ENCODE measurements at places on chromosomes 5 and 9.

DNA sequence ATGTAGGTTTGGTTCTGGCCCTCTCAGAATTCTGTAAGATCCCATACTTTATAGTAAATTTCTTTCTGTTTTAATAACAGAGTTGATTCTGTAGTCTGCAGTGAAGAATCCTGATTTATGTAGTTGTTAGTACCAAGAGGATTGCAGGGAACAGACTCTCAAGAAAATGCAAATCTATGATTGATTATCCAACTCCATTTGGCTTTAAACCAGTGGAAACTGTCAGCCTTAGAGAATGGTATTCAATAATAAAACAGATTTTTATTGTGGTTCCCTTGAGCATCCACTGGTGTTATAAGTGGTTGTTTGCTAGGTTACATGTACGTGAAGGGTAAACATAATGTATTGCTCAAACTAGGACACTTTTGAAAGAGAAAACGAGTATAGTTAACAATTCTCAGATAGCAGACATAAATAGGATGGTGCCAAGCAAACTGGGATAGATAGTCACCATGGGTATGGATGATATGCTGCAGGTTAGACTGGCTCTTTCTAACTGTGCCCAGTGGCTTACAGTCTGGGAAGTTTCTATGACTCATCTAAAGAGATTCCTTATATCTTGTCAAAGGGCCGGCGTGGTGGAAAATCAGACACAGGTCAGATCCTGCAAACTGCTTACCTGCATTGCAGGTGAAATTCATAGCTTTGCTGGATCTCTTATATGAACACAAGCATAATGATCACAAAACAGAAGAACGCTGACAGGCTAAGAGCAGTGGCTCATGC, 41.7 kb upstream of the RPS23 start:
- no peak for DNase-seq

GRCh38 chr5:38286002-38286401, 27.6 kb downstream of the EGFLAM start:
- no peak for DNase-seq

DNA sequence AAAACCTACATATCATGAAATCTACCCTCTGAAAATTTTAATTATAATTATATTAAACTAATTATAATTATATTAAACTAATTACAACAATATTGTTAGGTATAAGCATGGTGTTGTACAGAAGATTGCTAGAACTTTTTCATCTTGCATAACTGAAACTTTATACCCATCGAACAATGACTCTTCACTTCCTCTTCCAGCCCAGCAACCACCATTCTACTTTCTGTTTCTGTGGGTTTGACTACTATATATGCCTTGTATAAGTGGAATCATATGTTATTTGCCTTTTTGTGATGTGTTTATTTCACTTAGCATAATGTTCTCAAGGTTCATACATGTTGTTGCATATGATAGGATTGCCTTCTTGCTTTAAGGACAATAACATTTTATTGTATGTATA, 274.2 kb upstream of the CCNH start:
- no peak for DNase-seq

DNA sequence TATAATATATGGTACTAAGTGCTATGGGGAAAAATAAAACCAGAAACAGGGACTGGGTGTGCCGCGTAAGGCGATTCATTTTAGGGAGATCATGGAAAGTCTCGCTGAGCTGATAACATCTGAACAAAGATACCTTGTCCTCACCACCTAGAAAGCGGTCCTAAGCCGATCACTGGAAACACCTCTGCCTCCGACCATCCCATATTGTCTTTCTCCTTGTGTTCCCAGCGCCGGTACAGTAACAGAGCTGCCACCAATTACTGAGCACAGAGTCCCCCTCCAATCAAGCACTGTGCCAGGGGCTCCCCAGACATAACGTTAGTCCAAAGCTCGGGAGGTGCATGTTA, 704 bp downstream of the CCDC112 start:
- no peak for DNase-seq

DNA sequence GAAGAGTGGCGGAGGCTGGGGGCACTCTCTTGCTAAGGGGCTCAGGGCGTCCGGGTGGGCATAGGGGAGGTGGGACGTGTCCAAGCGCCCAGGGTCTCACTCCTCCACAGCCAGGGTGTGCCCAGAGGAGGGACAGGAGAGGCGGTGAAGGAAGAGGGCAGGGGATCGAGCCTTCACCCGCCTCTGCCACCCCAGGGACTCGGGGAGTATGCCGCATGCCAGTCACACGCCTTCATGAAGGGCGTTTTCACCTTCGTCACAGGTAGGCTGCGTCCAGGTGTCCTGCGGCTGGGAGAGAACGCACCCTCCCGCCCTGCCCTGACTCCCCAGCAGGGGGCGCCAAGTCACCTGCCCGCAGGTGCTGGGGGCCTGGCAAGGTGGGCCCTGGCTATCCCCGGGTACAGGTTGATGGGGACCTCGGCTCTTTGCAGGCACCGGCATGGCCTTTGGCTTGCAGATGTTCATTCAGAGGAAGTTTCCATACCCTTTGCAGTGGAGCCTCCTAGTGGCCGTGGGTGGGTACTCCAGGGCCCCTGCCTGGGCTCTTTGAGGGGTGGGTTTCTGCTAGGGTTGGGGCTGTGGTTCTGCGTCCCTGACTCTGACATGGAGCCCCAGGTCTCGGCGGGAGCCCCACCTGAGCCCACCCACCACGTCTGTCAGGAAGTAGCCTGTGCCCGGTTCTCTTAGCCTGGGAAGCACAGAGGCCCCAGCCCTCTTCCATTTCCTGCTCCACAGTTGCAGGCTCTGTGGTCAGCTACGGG, 552 bp downstream of the TMEM141 start:
- peak; percentile 69 for DNase-seq

DNA sequence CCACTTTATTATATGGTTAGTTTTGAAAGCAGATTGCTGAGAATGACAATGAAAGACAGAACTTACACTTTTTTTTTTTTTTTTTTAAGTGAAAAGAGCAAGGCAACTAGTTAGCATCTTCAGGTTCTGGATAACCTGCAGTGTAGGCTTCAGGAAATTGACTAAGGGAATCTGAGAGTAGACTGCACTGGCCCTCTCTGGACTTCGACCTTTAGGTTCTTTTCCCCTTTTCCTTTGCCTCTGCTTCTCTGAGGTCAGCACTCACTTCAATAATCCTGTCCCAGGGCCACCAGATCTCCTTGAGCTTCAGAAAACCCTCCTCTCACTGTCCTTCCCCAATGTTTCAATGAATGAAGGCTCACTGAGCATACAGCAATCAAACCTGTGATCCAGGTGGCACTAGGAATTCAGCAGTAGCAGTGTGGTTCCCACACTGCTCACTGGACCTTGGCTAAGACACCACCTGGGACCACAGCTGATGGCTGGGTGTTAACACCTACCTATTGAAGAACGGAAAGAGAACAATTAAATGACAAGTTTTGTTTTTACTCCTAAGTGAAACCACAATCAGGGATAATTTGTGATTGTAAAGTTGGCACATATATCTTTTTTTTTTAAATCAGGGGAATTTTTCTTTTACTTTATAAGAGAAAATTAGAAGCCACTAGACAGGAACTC, 85.8 kb upstream of the IL6ST start:
- DNase-seq, result no peak

GRCh38 chr5:89444088-89444487, 561.1 kb upstream of the MEF2C start:
- DNase-seq, result peak; percentile 50

- DNase-seq, result no peak
Observed at GRCh38 chr9:137613738-137614523, 4.9 kb upstream of the EHMT1 start.

- peak; percentile 96 for DNase-seq
Observed at GRCh38 chr5:95808686-95809413, 13.7 kb downstream of the GLRX start.

DNA sequence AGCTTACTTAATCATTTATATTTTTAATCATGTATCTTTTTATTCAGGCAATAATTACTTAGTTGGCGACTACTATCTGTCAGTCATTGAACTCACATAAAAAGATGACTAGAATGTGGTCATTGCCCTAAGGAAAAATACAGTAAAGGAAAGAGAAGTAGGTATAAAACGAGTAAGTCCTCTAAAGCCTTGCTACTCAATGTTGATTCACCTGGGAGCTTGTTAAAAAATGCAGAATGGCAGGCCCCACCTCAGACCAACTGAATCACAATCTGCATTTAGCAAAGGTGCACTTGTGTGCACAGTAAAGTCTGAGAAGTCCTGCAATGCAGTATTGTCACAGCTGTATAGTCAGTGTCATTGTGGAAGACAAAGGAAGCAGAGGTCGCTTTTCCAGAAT, 592.4 kb downstream of the CSNK1G3 start:
- no peak for DNase-seq

GRCh38 chr5:37721447-37721871, 118.4 kb downstream of the GDNF start:
- DNase-seq, result peak; percentile 89

GRCh38 chr5:102040326-102040725, 255.8 kb downstream of the SLCO4C1 start:
- DNase-seq, result no peak

GRCh38 chr5:137461391-137462264, 37.5 kb downstream of the SPOCK1 start:
- DNase-seq, result no peak

- DNase-seq, result no peak
Observed at GRCh38 chr9:95091601-95092261, 225.8 kb downstream of the FANCC start.

GRCh38 chr9:125881042-125881441, 133.9 kb downstream of the PBX3 start:
- no peak for DNase-seq

DNA sequence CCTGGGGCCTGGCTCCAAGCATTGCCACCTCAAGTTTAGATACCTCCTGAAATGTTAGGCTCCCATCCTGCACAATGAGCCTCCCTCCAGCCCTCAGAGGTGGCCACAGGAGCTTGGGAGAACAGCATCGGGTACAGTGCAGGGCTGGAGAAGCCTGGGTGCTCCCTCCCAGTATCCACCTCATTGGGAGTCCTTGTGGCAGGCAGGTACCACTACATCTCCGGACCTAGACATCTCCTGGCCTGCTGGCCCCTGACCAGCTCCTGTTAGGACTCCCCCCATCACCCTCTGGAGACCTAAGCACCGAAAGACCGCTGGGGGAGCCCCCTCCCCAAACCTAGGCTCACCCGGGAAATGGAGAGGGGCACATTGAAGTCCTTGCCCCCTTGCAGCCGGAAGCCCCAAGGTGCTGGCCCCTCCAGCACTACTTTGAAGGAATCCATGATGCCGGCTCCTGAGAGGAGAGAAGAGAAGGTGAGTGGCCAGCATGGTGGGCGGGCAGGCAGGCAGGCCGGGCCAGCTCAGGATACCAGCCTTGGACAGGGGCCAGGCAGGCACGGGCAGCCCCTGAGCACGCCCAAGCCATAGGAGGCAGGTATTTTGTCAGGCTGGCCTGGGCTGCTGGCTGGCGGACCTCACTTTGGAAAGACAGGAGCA, 1.2 kb downstream of the PDLIM7 start:
- peak; percentile 58 for DNase-seq

GRCh38 chr9:6186691-6187090, 28.9 kb upstream of the IL33 start:
- peak; percentile 9 for DNase-seq

DNA sequence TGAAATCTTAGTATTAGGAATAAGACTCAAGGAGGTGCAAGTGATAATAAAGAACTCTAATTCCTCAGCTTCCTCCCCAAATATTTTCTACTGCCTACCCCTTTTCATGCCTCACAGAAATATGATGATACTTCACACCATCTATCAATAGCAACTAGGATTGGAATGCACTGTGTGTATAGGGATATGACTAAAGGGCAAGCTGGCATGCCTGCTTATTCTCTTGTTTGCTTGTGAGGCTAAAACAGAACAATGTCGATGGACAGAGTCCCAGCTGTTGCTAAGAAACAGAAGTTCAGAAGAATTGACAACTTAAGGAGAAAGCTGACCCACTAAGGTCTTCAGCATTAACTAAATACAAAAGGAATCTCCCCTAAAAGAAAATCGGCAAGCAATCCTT, 9.7 kb upstream of the CHD1 start:
- DNase-seq, result no peak

GRCh38 chr5:157463621-157464518, 3.9 kb downstream of the NIPAL4 start:
- peak; percentile 39 for DNase-seq

- DNase-seq, result peak; percentile 9
Observed at GRCh38 chr5:87539839-87540238, 127.1 kb upstream of the CCNH start.

DNA sequence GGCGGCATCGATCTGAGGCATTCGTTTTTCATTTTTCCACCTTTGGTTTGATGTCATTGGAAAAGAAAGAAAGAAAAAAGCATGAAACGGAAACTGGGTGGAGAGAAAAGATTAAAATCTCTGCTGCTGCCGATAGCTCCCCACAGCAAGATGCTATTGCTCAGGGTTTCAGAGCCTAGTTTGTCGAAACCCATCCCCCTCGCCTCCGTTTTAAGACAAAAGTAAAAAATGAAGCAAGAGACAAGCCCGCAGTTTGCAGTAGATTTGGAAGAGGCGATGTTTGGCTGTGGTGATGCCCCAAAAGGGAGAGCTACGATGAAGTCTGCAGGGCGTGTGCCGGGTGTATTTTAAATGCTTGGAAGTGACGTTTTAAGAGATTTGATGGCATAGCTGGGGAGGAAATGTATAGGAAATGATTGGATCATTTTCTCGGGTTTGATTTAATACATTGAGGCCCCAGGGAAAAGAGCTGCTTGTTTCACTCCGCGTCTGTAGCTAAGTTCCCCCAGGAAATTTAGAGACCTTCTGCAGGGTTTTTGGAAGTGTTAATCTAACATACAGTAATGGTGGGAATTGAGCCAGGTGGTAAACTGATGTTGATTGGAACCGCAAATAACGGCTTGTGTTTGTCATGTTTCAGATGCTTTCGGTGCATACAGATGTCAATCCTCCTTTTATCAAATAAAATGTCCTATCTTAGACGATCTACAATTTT, 909 bp downstream of the NDFIP1 start:
- peak; percentile 44 for DNase-seq

GRCh38 chr5:62142351-62142750, 163.7 kb upstream of the KIF2A start:
- no peak for DNase-seq

DNA sequence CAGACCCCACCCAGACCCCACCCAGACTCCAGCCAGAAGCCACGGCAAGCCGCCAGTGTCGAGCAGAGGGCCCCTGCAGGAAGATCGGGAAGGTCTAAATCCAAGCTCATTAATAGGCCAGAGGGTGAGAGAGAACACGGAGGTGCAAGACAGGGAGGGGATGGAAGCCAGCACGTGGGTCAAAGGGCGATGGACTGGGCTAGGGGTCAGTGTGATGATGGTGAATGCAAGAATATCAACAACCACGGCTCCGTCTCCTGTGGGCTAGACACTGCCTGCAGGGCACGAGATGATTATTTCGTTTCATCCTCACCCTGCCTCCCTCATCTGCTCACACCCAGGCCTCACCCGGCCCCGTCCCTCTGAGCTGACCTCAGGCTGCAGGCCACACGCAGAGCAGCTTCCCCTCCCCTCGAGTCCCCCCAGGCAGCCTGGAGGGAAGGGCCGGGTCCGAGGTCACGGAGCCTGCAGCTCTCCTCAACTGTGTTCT, 122.0 kb downstream of the COL23A1 start:
- no peak for DNase-seq

GRCh38 chr5:60538955-60539866, 160.8 kb downstream of the DEPDC1B start:
- DNase-seq, result no peak
